ENCODE measurements at places on chromosomes 5 and 9. TPM values are rescaled to one million over a fixed set of nuclear protein-coding genes. Genes with fewer than 3 reads are reported as not detected.
A peak's percentile ranks its signal among the peaks of the same experiment; 100 is the strongest.

DNA sequence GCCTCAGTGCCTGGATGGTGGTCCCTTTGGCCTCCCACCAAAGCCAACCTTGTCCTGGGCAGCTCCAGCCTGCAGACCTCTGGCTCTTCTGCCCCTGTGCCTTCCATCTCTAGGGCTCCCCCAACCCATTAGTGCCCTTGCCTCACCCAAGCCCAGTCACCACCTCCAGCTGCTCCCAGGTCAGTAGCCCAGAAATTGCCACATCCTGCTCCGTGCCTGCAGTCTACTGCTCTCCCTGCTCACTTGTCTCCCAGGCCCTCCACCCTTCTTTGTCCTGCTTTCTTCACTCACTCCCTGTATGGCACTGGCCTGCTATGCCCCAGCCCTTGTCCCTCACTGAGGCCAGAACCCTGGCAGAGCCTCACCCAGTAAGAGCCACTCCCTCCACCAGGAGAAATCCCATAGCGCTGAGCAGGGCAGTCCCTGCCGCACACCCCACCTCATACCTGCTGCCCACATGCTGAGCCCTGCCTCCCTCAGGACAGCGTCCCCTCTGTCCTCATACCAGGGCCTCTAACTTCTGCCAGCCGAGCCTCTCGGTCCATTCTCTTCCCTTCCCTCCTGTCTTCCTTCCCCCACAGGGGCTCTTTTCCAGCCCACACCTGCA, 44.4 kb downstream of the JADE2 start:
- peaks cover 98% of the 10 kb centered on the region for H3K36me3 ChIP-seq
- peaks cover 34% of the 10 kb centered on the region for H3K4me1 ChIP-seq
- no peaks in the 10 kb centered on the region for H3K27me3 ChIP-seq
- H3K27ac ChIP-seq = peak overlapping the region; percentile 23
- H3K4me3 ChIP-seq = no peak overlapping the region

CRHBP gene
- total RNA-seq = not detected

- no peak overlapping the region for H3K4me3 ChIP-seq
- H3K27me3 ChIP-seq = no peaks in the 10 kb centered on the region
- H3K36me3 ChIP-seq = peaks cover 4% of the 10 kb centered on the region
- H3K27ac ChIP-seq = no peak overlapping the region
Measured at GRCh38 chr5:75439276-75439675, 72.2 kb downstream of the CERT1 start.

ADAMTS12 gene
- not detected for total RNA-seq

DNA sequence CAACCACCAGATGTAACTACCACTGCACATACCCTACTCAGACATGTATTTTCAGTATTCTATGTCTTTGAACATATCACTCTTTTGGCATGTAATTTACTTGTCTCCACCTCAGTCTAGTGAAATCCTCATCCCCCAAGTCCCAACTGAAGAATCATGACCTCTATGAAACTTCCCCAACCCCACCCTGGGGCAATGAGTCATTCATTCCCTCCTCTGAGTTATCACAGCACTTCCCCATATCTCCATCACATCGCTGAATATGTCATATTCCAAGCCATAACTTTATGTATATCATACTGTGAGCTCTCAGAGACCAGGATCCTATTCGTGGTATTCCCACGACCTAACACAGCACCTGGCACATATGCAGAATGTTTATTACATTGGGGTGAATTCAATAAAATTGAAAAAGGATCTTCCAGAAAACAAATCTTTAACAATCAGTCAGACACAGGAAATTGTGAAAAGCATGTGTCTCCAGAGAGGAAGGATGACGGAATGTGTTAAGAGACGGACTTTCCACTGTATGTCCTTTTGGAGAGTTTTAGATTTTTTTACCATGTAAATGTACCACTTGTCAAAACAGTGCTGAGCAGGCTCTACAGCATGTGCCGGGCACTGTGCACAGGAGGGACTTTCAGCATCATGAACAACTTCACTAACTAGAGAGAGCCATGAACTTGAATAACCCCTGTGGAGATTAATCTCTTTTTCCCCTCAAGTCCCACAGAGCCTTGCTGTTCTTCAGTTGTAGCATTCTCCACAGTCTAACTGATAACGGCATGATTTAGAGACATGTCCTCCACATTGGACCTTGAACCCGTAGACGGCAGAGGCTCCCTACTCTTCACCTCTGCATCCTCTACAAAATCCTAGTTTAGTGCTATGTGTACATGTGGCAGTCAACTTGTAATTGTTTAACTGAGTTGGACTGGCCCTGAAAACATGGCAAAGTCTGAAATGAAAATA, 213.5 kb downstream of the GLIS3 start:
- no peak for DNase-seq
- H3K4me1 ChIP-seq = no peaks in the 10 kb centered on the region
- H3K27ac ChIP-seq = no peak overlapping the region

GRCh38 chr5:131795228-131795627, 1.6 kb downstream of the FNIP1 start:
- H3K36me3 ChIP-seq = peaks cover 27% of the 10 kb centered on the region
- peak overlapping the region; percentile 94 for H3K27ac ChIP-seq
- peak; percentile 18 for DNase-seq
- H3K4me1 ChIP-seq = peaks cover 21% of the 10 kb centered on the region
- H3K27me3 ChIP-seq = no peaks in the 10 kb centered on the region
- H3K4me3 ChIP-seq = peak overlapping the region; percentile 94

RANBP6 gene
- 13.9 TPM for total RNA-seq

GRCh38 chr5:95915999-95916686, 45.5 kb downstream of the ELL2 start:
- DNase-seq = no peak
- peaks cover 28% of the 10 kb centered on the region for H3K4me1 ChIP-seq
- peaks cover 45% of the 10 kb centered on the region for H3K36me3 ChIP-seq
- no peak overlapping the region for H3K4me3 ChIP-seq
- peak overlapping the region; percentile 16 for H3K27ac ChIP-seq
- H3K27me3 ChIP-seq = no peaks in the 10 kb centered on the region

- H3K27ac ChIP-seq = peak overlapping the region; percentile 25
- no peak overlapping the region for H3K4me3 ChIP-seq
- DNase-seq = peak; percentile 60
- no peaks in the 10 kb centered on the region for H3K27me3 ChIP-seq
- peaks cover 5% of the 10 kb centered on the region for H3K4me1 ChIP-seq
- H3K36me3 ChIP-seq = no peaks in the 10 kb centered on the region
Measured at GRCh38 chr9:38208206-38208901, 139.3 kb upstream of the SHB start.

- no peak for DNase-seq
- H3K36me3 ChIP-seq = no peaks in the 10 kb centered on the region
- no peak overlapping the region for H3K27ac ChIP-seq
Measured at GRCh38 chr5:73722231-73722630, 96.2 kb downstream of the ARHGEF28 start.

GPR151 gene
- not detected for total RNA-seq
